Amygdala (tissue), 56 donors: ENCODE measurements at places on chromosomes 5 and 9.

DNA sequence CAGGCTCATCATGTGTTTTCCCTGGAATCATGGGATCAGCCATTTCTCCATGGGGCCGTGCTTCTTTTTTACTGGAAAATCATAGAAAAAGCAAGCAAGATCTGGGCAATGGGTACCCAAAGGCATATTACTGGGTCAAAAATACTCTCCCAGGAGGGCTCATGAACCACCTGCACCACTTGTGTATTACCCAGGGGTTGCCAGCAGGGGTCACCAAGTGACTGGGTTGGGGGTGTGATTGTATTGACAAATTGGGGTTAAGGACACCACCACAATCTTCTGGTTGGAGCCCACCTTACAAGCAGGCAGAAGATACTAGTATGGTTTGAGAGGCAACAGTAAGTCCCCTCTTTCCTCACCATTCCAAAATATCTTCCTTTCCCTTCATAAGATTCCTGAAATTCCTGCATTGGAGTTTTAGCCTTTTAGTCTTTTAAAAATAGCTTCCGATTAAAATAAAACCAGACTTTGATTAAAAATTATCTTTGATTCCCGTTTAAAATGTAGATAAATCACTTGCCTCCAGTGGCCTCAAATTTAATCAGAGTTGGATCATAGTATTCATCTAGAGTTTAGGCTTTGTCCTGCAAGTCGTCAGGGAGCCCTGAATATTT is 603.3 kb downstream of the KIF4B start:
- no peak for DNase-seq

- DNase-seq = no peak
Observed at GRCh38 chr9:4588721-4589120, 73.4 kb upstream of the PLPP6 start.

DNA sequence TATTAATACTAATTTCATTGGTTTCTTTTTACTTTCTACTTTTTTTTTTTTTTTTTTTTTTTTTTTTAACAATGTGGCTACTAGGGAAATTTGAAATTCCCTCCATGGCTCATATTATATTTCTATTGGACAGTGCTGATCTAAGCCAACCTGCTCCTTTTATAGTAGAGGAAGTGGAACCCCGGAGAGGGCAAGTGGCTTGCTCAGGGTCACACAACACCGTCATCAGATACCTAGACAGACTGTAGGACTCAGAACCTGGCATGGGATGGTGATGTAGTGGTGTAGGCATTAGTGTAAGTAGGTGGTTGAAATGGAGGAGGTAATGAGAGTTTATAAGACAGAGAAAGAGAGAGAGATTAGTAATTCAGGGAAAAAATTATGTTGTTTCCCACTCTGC is 10.8 kb downstream of the ZNF618 start:
- no peak for DNase-seq

GRCh38 chr5:143771189-143771588 is 40.8 kb upstream of the HMHB1 start:
- no peak for DNase-seq

DNA sequence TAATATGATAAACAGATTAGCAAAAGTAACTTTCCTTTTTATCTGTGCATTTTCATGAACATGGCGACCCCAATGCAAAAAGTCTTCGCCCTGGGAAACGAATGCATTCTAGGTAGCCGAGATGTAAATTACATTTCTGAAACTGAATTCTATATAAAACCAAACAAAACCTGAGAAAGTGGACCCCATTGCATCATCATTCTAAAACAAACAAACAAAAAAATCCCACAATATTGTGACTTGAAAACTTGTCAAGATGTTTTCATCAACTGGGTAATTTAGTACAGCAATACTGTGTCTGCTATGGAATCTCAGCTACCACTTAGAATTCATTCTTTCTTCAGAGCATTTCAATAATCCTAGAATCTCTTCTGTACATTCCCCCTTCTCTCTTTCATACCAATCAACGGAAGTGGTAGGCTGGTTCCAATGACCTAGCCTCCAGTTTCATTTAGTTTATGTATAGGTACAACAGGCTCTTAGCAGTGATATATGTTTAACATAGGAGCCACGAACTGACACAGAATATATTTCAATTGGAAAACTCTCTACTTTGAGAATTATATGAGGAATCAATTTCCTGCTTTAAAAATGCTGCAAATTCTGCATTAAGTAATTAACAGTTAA is 85.6 kb downstream of the FBXW11 start:
- DNase-seq = no peak
